Central memory CD4-positive, alpha-beta T cell (primary cell): ENCODE measurements at places on chromosomes 11 and 22.

DNA sequence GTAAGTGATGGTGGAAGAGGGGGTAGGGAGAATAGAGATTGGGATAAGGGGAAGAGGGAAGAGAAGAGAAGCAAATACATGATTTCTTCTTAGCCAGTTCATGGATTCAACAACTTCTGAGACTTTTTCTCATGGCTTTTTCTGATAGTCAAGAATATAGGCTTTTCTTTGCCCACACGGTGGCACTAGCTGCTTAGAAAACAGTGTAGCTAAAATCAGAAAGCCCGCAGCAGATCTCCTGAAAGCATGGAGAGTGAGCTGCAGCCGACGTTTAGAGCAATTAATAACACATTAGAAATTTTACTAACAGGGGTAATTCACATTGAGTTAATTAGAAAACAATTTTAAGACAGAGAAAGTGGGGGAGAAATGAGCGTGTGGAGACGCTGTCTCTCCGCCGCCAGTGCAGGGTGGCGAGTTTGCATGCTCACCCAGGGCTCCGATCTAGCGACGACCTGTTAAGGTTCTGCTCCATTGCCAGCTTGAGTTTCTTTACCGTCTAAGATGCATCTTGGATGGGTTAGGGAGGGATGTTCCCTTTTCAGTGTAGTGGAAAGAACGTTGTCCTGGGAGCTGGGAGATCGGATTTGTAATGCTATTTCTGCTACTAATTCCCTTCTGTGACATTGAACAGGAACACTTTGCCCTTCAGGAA, 3.3 kb upstream of the RAG1 start:
- DNase-seq: peak; percentile 24

- DNase-seq: no peak
Observed at GRCh38 chr22:26974034-26974433, 316.6 kb downstream of the MIAT start.

- no peak for DNase-seq
Observed at GRCh38 chr22:39534092-39534506, 1.6 kb upstream of the RPS19BP1 start.

DNA sequence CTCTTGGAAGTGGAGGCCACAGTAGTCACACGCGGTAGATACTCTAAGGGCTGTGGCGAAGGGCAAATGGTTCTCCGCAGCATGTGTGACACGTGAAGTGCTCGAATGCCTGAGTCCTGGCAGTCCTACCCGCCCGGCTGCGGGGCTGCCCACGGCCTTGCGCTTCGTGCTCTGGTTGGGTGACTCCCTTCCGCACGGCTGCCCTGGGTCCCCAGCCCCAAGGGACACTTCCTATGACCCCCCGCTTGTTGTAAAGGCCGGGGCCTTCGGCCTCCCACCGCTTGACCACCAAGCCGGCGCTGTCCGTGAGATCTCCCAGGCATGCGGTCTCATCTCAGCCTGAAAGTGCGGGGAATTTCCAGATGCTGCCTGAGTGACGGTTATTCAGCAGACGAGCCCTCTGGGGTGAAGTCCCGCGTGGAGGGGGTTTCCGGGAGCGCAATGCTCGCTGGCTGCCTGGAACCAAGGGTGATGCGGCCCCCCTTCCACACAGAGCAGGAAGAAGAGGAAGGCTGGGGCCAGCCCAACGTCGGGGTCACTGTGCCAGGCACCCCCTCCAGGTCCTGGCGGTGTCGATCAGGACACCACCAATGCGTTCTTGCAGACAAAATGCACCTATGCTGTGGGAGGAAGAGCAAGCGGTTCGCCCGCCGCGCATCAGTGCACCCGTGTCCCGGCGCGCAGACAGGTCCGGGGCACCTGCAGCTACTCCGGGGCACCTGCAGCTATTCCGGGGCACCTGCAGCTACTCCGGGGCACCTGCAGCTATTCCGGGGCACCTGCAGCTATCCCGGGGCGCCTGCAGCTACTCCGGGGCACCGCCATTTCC, 171.2 kb downstream of the OPCML start:
- no peak for DNase-seq

- no peak for DNase-seq
Observed at GRCh38 chr11:117921456-117921855, 7.7 kb downstream of the TMPRSS13 start.

GRCh38 chr11:111510311-111510710, 1.9 kb downstream of the BTG4 start:
- DNase-seq: no peak
